ENCODE measurements at places on chromosomes 2 and 18.

DNA sequence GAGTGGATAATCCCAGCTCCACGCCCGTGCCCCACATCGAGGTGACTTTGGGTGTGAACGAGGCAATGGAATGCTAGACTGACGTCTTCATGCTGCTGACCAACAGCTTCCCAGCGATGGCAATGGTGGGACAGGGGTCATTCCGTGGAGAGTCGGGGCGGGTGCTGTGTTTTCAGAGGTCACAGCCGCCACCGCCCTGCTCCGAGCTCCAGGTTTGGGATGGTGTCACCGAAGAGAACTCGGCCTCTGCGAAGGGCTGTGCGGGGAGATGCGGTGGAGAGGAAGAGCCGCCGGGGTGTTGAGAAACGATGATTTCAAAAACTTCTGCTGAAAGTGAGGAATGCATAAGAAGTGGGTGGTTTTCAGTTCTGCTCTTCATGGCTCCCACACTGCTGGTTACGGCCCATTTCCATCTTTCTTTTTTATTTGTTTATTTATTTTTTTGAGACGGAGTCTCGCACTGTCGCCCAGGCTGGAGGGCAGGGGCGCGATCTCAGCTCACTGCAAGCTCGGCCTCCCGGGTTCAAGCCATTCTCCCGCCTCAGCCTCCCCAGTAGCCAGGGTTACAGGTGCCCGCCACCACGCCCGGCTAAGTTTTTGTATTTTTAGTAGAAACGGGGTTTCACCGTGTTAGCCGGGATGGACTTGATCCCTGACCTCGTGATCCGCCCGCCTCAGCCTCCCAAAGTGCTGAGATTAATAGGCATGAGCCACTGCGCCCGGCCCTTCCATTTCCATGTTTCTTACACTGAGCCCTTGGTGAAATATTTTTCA is 142.6 kb downstream of the RTP5 start:
- no peak for DNase-seq

- no peak for DNase-seq
Observed at GRCh38 chr18:48000701-48001100, 70.2 kb upstream of the SMAD2 start.

- DNase-seq, result no peak
Observed at GRCh38 chr2:166916987-166917386, 28.7 kb downstream of the XIRP2 start.

DNA sequence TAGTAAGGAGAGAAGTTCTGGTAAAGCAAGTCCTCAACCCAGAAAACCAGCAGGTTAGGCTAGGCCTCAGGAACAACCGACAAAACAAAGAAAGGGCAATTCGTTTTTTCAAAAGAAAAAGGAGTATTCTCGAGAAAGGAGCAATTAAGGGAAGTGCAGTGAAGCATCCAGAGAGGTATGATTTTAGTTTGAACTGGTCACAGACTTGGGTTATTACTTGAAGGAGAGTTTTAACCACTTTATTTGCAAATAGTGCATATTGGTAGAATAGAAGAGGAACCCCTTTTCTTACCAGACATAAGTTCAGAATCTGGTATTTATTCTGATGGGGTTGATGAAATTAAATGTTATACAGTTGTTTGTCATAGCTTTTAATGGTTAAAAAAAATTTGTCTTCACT is 110.0 kb upstream of the GCFC2 start:
- no peak for DNase-seq

DNA sequence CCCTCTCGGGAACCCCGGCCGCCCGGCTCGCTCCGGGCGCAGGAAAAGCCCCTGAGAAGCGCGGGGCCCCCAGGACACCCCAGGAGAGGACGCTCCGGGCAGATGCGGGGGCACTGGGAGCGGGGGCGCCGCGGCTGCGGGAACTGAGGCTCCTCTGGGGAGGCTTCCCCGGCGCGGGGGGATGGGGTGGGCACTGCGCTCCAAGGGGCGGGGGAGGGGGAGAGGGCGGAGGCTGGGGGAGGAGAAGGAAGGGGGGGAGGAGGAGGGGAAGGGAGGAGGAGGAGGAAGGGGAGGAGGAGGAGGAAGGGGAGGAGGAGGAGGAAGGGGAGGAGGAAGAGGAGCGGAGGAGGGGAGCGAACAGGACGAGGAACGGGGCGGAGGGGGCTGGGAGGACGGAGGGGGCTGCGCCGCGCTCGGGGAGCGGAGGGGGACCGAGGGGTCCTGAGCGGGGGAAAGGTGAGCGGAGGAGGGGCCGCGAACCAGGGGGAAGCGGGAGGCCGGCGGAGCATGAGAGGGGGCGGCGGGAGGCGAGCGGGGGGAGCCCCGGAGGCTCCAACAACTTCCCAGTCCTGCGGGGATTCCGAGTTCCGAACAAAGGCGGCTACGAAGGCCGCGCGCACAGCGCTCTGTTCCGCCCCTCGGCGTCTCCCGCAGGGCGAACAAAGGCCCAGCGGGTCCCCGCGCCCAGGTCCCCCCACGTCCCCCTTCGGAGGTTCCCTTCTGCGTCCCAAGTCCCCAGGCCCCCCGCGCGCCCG is 742 bp downstream of the PXDN start:
- no peak for DNase-seq

DNA sequence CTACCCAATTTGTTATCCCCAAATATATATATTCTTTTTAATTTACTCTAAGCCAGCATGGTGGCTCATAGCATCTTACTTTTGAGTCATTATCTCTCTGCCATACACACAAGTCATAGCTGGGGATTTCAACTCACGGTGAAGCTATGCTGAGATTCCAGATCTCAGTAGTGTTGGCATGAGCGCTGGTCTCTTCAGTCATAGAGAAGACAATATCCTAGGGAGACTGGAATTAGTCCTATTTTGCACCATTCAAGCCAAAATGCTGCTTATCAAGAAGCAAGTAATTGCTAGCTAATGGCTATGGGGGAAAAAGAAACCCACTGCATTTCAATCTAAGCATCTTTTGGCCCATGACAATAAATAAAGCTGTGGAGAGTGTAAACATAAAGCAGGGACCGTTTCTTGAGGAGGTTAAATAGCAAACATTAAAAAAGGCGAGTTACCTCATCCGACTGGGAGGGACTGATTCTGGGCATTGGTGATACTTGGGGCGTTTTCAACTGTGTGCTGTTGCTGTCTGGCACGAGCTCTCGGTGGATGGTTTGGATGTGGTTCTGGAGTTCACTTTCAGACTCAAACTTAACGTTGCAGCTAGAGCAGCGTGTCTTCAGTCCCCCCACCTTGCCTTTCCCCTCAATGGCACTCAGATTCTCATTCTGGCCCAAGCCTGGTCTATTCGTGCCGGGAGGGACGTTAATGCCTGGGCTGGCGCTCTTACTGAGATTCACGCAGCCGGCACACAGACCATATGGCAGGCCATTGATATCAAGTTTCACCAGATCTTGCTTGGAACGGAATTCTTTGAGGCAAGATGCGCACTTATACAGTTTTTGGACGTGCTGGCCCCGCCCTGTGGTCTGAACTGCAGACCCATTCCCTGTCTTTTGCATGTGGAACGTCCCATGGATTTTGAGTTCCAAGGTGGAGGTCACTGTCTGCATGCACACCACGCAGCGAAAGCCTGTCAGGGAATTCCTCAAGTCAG is 127.8 kb downstream of the ZNF521 start:
- DNase-seq, result no peak

DNA sequence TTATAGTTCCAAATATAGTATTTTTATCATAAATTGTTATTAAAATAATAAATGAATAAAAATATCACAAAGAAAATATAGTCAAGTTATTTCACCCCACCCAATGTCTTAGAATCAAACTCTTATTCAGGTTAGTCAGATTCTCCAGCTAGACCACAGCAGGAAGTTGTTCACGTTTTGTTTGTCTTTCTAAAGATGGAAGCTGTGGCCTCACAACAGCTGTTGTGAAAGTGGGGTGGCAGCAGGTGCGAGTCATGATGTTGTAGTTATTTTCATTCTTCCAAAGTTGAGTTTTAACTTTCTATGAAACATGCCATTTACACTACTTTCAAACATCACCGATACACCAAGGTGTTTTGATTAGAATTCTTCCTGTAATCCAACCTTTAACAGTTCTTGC is 272.9 kb downstream of the SLC8A1 start:
- DNase-seq, result no peak

GRCh38 chr2:188773075-188773474 is 201.1 kb upstream of the COL3A1 start:
- DNase-seq, result no peak

GRCh38 chr2:164917296-164917903 is 37.9 kb downstream of the SLC38A11 start:
- no peak for DNase-seq

DNA sequence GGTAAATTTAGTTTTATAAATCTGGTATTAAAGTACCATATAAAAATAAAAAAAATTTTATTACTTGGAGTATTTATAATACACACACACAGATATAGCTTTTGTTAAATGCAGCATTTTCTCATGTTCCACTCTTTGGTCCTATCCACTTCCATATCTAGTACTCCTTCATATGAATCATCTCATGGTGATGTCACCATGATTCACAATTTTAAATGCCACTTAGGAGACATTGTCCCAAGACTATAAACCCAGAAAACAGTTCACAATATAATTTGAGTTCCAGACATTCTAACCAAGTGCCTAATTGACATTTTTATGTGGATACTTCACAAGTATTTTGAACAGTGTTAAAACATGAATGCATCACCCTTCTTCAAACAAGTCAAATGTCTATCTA is 1398.3 kb downstream of the DSC3 start:
- no peak for DNase-seq

- DNase-seq, result no peak
Observed at GRCh38 chr2:96727431-96727830, 12.4 kb downstream of the LMAN2L start.

- DNase-seq, result no peak
Observed at GRCh38 chr2:45394216-45394615, 216.9 kb downstream of the SRBD1 start.

- no peak for DNase-seq
Observed at GRCh38 chr2:73935641-73936040, 9.0 kb downstream of the DGUOK start.

GRCh38 chr2:230161184-230161583 is 58.6 kb downstream of the SP110 start:
- DNase-seq, result no peak

DNA sequence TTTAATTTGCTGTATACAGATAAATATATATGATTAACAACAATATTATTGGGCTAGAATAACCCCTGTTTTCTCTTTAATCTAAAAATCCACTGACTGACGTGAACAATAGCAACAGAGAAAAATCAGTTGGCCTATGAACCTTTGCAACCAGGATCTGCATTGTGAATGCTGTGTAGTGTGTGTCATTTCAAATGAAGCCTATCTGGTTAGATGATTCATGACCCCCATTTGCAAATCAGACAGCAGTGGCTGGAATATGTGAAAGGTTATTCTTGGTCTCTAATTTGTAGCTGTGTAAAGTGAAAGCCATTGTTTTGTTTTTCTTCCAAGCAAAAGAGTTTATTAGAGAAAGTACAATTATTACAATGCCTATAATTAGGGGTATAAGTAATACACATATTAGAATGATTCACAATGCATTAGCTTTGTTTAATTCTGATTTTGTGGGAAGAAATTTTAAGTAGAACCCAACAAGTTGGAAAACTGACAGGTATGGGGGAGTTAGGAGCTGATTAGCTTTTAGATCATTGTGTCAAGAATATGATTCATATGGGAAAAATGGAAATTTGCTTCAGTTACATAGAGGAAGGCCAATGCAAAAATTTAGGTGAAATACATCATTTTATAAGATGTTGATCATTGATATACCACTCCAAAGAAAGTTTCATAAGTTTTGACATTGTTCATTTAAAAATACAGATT is 1362.2 kb upstream of the TMEFF2 start:
- no peak for DNase-seq

DNA sequence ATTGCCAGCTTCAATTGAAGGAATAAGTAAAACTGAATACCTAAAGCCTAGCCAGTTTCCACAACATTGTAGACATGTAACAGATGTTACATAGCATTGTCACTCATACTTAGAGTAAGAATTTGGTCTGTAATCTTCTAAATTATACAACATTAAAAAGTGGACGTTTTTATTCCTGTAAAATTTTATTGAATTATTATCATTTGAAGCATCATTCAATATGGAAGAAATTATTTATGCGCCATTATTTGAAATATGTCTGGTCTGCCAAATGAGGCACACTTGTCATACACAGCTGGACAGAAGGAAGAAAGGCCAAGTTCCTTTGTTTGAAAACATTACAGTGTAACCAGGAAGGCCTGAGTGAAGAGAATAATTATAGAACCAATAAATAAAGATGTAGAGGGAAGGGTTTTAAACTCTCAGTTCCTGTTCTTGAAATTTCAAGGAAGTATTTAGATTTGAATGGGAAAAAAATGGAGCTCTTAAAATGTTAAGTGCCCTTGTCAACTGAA is 575.5 kb downstream of the LRRTM4 start:
- no peak for DNase-seq

GRCh38 chr18:55316486-55317184 is 271.4 kb downstream of the TCF4 start:
- DNase-seq, result no peak

- no peak for DNase-seq
Observed at GRCh38 chr18:73711256-73711655, 436.4 kb downstream of the FBXO15 start.

DNA sequence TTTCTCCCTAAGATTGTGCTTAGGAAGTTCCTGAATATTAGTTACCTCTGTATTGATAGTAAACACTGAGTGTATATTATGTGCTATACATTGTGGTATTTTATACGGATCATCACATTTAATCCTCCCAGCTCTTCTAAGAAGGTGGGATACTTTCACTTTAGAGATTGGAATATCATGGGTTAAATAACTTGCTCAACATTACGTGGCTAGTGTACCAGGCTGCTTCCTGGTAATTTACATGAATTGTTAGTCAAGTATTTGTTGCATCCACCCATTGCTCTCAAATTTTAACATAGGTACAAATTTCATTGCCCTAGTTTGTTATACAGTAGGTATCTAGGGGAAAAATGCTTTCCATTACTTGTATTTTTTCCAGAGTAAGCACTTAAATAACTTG is 21.4 kb downstream of the FAM98A start:
- DNase-seq, result no peak

DNA sequence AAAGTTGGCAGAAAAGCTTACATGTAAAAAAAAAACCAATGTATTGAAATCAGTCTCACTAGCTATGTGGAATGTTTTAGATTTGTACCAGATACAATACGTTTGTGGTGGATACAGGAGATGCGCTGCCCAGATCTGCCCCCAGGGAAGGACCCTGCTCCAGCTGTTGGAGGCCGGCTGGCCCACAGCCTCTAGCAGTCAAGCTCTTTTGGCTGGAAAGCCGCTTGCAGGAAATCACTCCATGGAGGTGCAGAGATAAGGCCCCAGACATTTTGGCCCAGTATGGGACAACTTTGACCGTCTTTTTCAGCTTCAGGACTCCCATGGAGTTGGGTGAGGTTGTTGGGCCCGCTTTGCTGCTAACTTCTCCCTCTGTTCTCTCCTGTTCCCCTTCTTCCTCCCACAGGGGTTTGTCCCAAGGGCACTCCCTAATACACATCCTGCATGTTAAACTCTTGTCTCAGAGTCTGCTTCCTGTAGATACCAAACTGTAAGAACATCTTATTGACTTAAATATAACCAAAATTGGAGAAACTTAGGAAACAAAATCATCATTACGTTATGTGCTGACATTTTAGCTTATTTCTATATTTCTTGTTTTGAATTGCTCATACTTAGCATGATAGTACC is 1.7 kb upstream of the QPCT start:
- no peak for DNase-seq

- DNase-seq, result no peak
Observed at GRCh38 chr2:39024833-39025232, 96.0 kb downstream of the SOS1 start.

- no peak for DNase-seq
Observed at GRCh38 chr2:8633735-8634313, 48.0 kb upstream of the ID2 start.

Measured in stimulated activated CD8-positive, alpha-beta memory T cell treated with anti-CD3 and anti-CD28 coated beads, Interleukin-2, amount 100 ng/mL, for 1 hour (primary cell).